ENCODE measurements at places on chromosomes 6 and 20. TPM values are rescaled to one million over a fixed set of nuclear protein-coding genes. Genes with fewer than 3 reads are reported as not detected.

- peaks cover 88% of the 10 kb centered on the region for H3K27me3 ChIP-seq
- H3K4me1 ChIP-seq: no peaks in the 10 kb centered on the region
- H3K4me3 ChIP-seq: no peak overlapping the region
- no peak for DNase-seq
Measured at GRCh38 chr6:28693033-28693750, 167.5 kb downstream of the GPX5 start.

GRCh38 chr6:156582509-156582992 is 194.6 kb upstream of the ARID1B start:
- H3K4me1 ChIP-seq: no peaks in the 10 kb centered on the region
- no peak for DNase-seq
- H3K4me3 ChIP-seq: no peak overlapping the region
- no peak overlapping the region for H3K27ac ChIP-seq

DNA sequence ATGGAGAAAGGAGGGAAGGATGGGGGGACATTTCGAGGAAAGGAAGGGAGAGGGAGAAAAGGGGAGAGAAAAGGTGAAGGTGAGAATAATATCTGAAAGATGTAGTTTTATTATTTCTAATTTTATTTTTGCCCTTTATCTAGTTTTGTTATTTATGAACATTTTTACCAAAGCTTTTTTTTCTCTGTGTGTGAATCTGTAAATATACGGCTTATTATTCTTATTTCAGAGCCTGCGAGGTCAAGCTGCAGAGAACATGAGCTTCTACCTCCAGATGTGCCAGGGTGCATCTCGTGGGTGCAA is 35.0 kb downstream of the HLA-A start:
- H3K4me3 ChIP-seq: peak overlapping the region; percentile 74
- H3K4me1 ChIP-seq: peaks cover 38% of the 10 kb centered on the region
- no peak for DNase-seq
- H3K36me3 ChIP-seq: peaks cover 2% of the 10 kb centered on the region
- no peak overlapping the region for H3K27ac ChIP-seq

GRCh38 chr6:159282421-159282820 is 113.2 kb downstream of the FNDC1 start:
- peaks cover 2% of the 10 kb centered on the region for H3K27me3 ChIP-seq
- no peaks in the 10 kb centered on the region for H3K36me3 ChIP-seq
- H3K4me3 ChIP-seq: no peak overlapping the region
- no peak overlapping the region for H3K27ac ChIP-seq
- no peaks in the 10 kb centered on the region for H3K4me1 ChIP-seq

DNA sequence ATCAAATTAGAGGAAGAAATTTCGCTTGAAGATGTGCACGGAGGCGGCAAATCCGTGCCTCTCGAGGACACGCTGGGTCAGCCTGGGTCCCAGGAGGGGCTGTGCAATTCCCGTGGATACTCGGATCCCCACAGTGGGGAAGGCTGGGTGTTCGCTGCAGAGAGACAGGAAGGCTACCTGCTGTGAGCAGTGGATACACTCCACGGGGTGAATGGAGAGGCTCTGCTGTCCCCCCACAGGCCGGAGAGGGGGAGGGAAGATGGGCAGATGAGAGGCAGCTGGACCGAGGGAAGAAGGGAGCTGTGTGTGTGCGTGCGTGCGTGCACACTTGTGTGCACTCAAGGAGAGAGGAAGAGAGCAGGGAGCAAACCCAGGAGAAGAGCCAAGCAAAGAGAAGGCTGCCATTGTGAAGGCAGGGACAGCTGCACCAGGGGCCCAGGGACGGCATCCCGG is 57.3 kb downstream of the SULF2 start:
- peak overlapping the region; percentile 77 for H3K4me3 ChIP-seq
- peaks cover 2% of the 10 kb centered on the region for H3K36me3 ChIP-seq
- H3K27ac ChIP-seq: peak overlapping the region; percentile 95

GRCh38 chr20:37309936-37310590 is 20.6 kb downstream of the MANBAL start:
- H3K4me3 ChIP-seq: no peak overlapping the region
- H3K36me3 ChIP-seq: peaks cover 5% of the 10 kb centered on the region
- no peak for DNase-seq

- no peak overlapping the region for H3K27ac ChIP-seq
- no peaks in the 10 kb centered on the region for H3K36me3 ChIP-seq
- H3K4me1 ChIP-seq: no peaks in the 10 kb centered on the region
- H3K4me3 ChIP-seq: no peak overlapping the region
Measured at GRCh38 chr6:134060491-134061106, 8.2 kb upstream of the SLC2A12 start.

DNA sequence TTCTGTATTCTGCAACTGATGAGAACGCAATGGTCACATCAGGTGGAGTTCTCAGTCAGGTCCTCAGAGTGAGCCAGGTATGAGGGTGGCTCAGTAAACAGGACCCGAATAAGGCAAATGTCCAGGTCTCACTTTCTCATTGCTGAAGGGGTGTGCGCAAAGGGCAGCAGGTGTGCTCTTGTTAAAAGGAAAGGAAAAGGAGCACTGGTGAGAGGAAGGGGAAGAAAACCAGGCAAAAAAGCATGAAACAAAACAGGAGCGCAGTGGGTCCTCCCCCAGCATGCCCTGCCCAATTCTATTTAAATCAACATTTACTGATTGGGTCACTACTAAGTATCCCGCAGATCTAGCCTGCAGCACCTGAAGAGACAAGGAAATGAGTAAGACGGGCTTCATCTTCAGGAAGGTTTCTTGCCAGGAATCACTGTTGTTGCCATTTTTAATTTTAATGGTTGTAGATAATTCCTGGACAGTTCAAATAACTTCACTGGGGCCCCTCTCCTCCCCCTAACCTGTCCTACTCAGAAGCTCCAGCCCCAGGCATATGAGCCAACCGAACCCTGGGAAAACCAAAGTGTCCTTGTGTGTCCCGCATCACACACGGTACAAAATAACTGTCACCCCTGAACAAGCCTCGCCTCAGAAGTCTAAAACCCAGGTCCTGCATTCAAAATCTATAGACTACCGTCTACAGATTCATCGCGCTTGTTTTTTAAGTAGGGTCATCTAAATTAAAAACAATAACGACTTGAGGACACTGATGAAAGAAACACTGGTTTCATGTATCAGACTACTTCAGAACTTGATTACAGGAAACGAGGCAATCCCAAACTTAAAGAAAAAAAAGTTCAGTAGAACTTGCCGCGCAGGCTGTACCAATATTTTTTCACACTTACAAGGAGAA is 980 bp downstream of the MBOAT1 start:
- H3K36me3 ChIP-seq: peaks cover 4% of the 10 kb centered on the region
- H3K27ac ChIP-seq: peak overlapping the region; percentile 89
- no peak for DNase-seq

GRCh38 chr20:41998539-41999341 is 380.6 kb upstream of the CHD6 start:
- no peak overlapping the region for H3K27ac ChIP-seq
- H3K4me1 ChIP-seq: no peaks in the 10 kb centered on the region
- no peak overlapping the region for H3K4me3 ChIP-seq
- H3K36me3 ChIP-seq: no peaks in the 10 kb centered on the region

DNA sequence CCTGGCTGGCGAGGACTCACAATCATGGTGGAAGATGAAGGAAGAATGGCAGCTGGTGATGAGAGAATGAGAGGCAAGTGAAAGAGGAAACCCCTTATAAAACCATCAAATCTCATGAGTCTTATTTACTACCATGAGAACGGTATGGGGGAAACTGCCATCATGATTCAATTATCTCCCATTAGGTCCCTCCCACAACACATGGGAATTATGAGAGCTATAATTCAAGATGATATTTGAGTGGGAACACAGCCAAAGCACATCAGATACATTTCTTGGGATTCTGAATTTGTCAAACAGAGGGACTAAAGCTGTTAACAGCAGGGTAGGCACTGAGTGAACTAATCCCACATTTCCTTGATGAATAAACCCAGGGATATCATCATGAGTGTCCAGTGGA is 116.2 kb upstream of the PLCB4 start:
- no peaks in the 10 kb centered on the region for H3K4me1 ChIP-seq
- H3K36me3 ChIP-seq: no peaks in the 10 kb centered on the region
- H3K27ac ChIP-seq: no peak overlapping the region
- DNase-seq: no peak

GRCh38 chr6:153526479-153526878 is 395.4 kb upstream of the RGS17 start:
- H3K36me3 ChIP-seq: no peaks in the 10 kb centered on the region
- no peak for DNase-seq
- no peaks in the 10 kb centered on the region for H3K27me3 ChIP-seq
- H3K4me3 ChIP-seq: no peak overlapping the region
- no peaks in the 10 kb centered on the region for H3K4me1 ChIP-seq

GRCh38 chr6:99822741-99823512 is 171.1 kb downstream of the MCHR2 start:
- H3K27me3 ChIP-seq: peaks cover 15% of the 10 kb centered on the region
- no peaks in the 10 kb centered on the region for H3K36me3 ChIP-seq
- peak overlapping the region; percentile 3 for H3K4me3 ChIP-seq
- no peak overlapping the region for H3K27ac ChIP-seq
- DNase-seq: no peak

DNA sequence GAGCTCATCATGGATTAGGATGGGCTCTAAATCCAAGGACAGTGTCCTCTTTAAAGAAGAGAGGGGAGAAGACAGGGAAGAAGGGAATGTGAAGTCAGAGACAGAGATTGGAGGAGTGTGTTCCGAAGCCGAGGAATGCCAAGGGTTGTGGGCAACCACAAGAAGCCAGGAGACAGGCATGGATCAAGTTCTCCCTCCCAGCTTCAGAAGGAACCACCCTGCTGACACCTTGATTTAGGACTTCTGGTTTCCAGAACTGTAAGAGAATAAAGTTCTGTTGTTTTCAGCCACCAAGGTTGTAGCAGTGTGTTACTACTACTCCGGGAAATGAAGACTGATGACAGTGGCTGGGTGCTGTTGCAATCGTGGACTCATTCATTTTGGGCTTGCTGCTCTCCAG is 120.1 kb downstream of the RPS12 start:
- no peak for DNase-seq
- H3K27ac ChIP-seq: no peak overlapping the region
- H3K36me3 ChIP-seq: no peaks in the 10 kb centered on the region
- H3K4me3 ChIP-seq: no peak overlapping the region

DNA sequence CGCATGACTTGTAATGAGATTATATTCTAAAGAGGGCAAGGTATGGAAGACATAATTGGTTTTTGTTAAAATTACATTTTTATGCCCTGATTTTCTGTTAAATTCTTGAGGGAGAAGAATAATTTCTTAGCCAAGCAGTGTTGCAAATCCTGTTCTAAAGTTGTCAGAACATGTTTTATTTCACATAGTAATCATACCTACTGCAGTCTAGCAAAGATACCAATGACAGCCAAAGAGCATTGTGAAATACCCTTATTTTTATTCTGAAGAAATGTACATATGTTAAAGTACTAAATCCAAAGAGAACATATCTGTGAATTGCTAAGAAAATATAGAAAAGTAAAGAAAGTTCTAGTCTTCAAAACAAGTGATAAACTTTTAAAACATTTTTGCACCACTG is 39.6 kb upstream of the SMIM8 start:
- peaks cover 20% of the 10 kb centered on the region for H3K27me3 ChIP-seq
- H3K27ac ChIP-seq: no peak overlapping the region
- no peak for DNase-seq
- no peaks in the 10 kb centered on the region for H3K36me3 ChIP-seq
- H3K4me3 ChIP-seq: no peak overlapping the region

DNA sequence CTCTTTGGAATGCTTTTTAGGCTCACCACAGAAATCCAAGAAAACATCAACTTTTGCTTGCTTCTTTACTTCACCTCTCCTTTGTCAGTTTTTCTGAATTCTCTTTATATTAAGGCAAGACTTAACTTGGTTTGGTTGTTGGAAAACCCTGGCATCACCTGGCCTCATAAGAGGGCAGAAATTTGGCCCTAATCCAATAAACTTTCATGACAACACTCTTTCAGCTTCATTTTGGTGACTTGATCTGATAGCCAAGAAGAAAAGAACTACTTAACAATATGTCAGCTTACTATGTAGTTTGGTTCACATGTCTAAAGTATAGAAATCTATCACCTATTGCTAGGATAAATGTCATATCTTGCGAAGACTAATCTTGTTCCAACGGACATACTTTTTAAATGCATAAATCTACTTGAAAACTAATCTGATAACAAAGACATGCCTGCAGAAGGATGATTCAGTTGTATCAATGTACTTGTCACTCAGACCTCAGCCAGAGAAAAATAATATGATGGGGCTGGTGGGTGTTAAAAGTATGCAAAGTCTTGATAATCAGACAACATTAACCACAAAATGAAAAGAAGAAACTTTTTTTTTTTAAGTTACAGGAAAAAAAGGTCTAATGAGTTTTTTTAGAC is 19.3 kb upstream of the HBS1L start:
- peaks cover 8% of the 10 kb centered on the region for H3K4me1 ChIP-seq
- H3K36me3 ChIP-seq: peaks cover under 1% of the 10 kb centered on the region
- no peak overlapping the region for H3K27ac ChIP-seq
- DNase-seq: no peak

DNA sequence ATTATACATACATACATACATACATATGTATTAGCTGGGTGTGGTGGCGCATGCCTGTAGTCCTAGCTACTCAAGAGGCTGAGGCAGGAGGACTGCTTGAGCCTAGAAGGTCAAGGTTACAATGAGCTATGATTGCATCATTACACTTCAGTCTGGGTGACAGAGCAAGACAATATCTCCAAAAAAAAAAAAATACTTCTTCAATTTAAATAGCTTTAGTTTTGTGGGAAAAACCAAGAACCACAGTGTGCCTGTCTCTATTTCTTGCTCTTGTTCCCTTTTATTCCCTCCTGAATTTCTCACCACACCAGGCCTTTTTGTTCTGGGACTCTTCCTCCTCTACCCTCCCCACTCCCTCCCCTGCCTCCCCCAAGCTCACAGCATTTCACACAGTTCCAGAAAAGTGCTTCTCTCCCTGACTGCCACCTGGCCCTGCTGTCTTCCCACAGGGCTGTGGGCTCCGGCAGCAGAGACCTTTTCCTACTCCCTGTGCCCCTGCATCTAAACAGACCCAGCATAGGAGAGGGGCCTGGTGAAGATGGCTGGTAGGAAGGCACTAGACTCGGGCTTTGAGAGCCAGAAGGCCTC is 1.3 kb downstream of the C20orf203 start:
- H3K27me3 ChIP-seq: no peaks in the 10 kb centered on the region
- H3K36me3 ChIP-seq: no peaks in the 10 kb centered on the region
- peak overlapping the region; percentile 86 for H3K27ac ChIP-seq
- DNase-seq: no peak

DNA sequence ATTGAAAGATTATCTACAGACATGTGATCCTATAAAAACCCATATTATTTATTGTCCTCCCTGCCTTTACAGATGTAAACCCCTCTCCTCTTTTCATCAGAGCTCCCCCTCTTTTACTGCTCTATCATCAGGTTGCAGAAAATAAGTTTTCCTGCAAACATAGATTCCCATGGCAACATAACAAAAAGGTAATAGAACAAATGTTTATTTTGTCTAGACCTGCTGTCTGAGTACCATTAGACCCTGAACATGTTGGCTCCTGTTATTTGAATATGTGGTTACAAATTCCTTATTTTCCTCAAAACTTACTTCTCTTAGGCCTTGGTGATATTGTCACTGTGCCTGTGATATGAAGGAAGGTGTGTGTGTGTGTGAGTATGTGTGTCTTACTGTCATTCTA is 11.5 kb downstream of the MAPK14 start:
- H3K36me3 ChIP-seq: peaks cover 23% of the 10 kb centered on the region
- no peak overlapping the region for H3K4me3 ChIP-seq
- peaks cover 36% of the 10 kb centered on the region for H3K4me1 ChIP-seq

Gene WFDC6
- not detected for total RNA-seq

Gene NFKBIE
- 37.7 TPM for total RNA-seq

Gene TRIM15
- not detected for total RNA-seq

Gene SLC4A11
- total RNA-seq: 5.4 TPM

Gene FGD2
- 15.6 TPM for total RNA-seq

Gene TNF
- total RNA-seq: 58.8 TPM

Gene MTCH1
- total RNA-seq: 167 TPM

Gene DOK5
- total RNA-seq: 4.4 TPM

Gene NOX3
- total RNA-seq: not detected

Gene TRDN
- not detected for total RNA-seq

Measured in activated CD8-positive, alpha-beta memory T cell treated with anti-CD3 and anti-CD28 coated beads, Interleukin-2, amount 10 ng/mL, durations not matched to agents 7 days and 5 days (primary cell).